ENCODE measurements at places on chromosomes 6 and 20.

- DNase-seq = no peak
These were observed 317.5 kb downstream of the UTRN start for GRCh38 chr6:144602523-144603180.

GRCh38 chr6:111978532-111979149, 75.3 kb upstream of the CCN6 start:
- DNase-seq = no peak

DNA sequence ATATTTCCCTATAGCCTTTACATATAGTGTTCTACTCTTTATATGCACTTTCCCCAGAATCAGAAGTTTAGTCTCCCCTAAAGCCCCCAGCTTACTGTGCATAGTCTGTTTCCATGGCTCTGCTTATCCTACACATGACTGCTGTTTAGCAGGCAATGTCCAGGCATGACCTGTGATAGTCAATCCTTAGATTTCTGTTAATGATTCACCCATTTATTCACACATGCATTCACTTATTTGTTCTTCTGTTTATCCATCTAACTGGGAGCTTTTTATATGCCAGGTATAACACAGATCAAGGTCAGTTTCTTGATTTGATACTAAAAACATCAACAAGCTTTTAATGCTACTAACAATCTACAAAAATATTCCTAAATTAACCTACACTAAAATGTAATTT, 300.8 kb downstream of the PHF3 start:
- no peak for DNase-seq

- DNase-seq = peak; percentile 67
These were observed 6.8 kb upstream of the ARMC2 start for GRCh38 chr6:108841377-108841855.

DNA sequence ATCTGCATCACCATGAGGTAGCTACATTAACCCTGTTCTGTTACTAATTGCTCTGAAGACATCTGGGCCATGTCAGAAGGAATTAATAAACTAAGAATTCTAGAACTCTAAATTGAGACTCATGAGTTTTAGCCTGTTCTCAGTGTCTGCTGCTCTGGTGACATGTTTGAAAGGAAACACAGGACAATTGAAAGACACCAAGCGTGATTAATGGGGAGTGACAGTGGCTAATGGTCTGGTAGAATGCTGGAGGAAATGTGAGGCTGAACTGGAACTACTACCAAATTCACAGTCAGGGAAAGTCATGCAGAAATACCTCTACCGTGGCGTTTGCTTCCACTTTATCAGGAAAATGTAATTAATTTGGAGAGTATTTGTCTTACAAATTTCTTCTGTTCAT, 140.0 kb downstream of the TBC1D7 start:
- peak; percentile 62 for DNase-seq

DNA sequence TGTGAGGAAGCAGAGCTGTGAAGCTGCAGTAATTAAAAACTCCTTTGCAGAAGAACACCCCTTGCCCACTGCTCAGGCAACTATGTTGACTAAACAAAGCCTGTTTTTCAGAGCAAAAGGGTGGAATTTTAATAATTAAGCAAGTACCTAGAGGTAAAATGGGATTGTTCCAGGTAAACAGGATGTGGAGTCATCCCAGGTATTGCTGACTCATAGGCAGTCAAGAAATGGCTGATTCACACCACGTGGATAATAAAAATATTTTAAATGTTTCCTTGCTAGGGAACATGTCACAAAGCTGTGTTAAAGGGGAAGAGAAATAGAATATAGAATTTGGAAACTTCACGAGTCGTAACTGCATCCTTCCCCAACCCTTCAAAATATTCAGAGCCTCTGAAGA, 491.8 kb downstream of the BTBD3 start:
- no peak for DNase-seq

DNA sequence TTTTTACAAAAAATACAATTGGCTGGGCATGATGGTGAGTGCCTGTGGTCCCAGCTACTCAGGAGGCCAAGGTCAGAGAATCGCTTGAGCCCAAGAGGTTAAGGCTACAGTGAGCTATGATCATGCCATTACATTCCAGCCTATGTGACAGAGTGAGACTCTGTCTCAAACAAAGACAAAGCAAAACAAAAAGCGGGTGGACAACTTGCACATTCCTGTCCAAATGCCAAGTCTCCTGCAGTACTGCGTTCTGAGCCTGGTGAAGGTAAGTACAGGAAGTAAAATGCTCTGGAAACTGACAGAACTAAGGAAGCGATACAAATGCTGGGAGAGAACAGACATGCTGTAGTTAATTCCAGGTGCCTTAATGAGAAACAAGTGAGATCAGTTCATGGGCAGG, 20.4 kb upstream of the TMEM242 start:
- no peak for DNase-seq

- no peak for DNase-seq
These were observed 390.9 kb upstream of the SULF2 start for GRCh38 chr20:48176139-48176538.

- DNase-seq = no peak
These were observed 406.6 kb upstream of the IRAK1BP1 start for GRCh38 chr6:78460711-78461110.

GRCh38 chr6:10369896-10370295, 45.0 kb downstream of the TFAP2A start:
- no peak for DNase-seq

GRCh38 chr6:41277605-41278004, 8.9 kb downstream of the TREM1 start:
- no peak for DNase-seq

- no peak for DNase-seq
These were observed 203.1 kb downstream of the ASCC3 start for GRCh38 chr6:100678027-100678426.

DNA sequence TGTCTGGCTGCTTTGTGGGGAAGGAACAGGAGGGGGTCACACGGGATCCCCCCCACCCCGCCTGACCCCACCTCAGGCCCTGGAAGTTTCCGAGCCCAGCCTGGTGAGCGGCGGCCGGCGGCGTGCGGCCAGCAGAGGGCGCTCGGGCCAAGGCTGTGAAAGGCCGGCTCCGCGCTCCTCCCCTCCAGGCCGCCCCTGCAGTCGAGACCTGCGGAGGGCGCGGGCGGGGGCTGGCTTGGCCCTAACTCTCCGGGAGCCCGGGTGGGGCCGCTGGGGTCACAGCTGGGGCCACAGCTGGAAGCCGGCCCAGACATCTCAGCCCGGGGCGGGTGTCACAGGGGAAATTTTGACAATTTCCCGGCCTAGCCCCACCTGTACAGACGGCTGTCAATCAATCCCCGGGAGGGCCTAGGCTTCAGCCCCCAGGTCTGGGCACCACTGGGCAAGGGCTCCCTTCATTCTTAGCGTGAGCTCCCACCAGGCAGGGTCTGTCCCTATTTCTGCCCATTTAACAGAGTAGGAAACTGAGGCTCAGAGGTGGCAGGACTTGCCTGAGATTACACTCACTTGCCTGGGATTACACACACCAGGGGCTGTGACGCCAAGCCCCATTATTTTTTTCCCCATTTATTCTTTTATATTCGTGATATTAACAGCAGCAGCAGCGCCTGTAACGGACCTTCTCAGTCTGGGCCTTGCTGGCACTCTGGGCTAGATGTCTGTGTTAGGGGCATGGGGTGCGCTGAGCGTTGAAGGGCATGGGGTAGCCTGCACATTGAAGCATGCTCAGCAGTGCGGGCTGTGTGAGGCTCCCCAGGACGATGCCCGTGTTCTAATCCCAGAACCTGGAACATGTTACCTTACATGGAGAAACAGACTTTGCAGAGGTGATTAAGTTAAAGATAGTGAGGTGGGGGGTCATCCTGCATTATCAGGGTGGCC, 23.0 kb downstream of the ZBP1 start:
- DNase-seq = peak; percentile 62

DNA sequence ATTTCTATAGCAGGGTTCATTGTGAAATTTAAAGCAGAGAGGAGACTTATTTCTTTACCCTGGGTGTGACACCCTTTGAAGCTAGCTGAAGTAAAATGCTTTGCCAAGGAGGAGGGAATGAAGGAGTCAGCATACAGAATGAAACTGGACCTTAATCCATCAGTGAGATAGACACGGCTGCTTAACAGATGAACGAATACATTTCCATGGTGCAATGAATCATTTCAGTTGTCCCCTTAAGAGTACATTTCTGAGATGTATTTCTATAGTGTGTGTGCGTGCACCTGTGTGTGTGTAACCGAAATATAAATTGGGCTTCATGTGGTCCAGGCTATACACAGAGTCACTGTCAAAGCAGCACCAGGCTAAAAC, 73.8 kb upstream of the CD93 start:
- DNase-seq = no peak

DNA sequence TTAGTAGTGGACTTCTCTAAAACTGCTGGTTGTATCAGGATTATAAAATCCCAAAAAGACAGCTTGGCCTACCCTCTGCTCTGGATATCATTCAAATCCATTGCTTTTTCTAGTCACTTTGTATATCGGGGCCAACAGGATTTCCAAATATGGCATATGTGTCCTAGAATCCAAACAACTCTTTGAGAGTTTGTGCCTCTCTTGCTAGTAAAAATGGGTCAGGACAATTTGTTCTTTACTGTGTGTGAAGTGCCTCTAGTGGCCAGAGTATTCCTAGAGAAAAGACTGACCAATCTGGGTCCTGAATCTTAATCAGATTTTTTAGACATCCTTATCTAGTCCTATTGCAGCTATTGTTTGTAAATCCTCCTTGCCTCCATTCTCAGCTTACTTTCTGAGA, 33.5 kb upstream of the MANEA start:
- no peak for DNase-seq

GRCh38 chr6:100685747-100686146, 195.4 kb downstream of the ASCC3 start:
- no peak for DNase-seq

DNA sequence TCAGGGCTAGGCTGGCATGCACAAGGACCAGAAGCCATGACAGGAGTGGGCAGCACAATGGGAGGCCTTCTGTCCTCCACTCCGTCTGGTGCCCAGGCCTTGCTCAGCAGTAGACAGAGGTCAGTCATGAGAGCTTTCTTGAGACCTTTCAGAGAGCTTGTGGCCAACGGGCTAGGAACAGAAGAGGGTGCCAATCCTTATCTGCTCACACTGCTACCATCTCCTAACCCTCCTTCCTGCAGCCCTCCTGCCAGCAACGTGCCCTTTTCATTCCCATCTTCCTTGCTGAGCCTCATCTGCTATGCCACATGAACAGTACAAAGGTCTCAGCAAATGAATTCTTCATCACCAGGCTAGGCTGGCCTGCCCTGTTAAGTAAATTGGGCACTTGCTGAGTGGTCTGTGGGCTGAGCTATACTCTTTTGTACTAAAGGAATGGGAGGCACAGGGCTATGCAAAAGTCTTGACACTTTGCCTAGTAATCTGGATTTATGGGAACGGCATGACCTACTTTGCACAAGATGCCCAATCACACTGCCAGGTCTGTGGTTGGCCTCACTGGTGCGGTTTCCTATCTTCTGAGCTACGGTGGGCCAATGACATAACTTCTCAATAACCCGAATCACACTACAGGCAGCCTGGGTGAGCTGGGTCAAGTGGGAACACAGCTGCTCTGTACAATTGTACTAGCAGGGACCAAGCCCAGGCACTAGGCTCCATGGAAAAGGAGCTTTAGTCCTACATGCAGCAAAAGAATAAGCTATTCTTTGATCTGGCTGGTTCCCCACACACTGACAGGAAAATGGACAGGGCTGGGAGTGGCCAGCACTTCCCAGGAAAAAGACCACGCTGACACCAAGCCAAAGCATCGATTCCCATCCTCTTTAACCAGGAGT, 47.8 kb downstream of the ELOVL5 start:
- peak; percentile 35 for DNase-seq

DNA sequence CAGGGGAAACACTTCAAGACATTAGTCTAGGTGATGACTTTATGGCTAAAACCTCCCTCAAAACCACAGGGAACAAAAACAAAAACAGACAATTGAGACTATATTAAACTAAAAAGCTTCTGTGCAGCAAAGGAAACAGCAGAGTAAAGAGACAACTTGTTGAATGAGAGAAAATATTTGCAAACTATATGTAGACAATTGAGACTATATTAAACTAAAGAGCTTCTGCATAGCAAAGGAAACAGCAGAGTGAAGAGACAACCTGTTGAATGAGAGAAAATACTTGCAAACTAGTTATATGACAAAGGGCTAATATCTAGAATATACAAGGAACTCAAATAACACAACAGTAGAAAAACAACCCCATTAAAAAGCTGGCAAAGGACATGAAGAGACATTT, 136.4 kb downstream of the IBTK start:
- DNase-seq = no peak

GRCh38 chr6:157980288-157981131, 1.2 kb upstream of the SYNJ2 start:
- DNase-seq = peak; percentile 36

GRCh38 chr6:167056370-167056769, 57.2 kb downstream of the CEP43 start:
- peak; percentile 81 for DNase-seq

- peak; percentile 91 for DNase-seq
These were observed 3.9 kb upstream of the SOX4 start for GRCh38 chr6:21589352-21590345.

DNA sequence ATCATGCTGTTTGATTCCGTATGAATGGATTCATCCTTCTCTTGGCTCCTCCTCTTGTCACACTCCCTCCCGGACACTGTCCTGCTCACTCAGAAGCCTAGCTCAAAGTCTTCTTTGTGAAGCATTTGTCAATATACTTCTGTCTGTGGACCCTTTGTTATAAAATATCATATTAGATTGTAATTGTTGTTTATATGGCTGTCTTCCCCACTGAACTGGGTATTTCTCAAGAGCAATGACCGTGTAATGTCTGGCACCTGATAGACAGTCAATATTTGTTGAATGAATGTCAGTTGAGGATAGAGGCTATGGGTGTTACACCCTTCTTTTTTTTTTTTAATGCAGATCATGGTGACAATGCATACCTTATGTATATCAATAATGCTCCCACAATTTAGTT, 335.3 kb downstream of the SOX4 start:
- DNase-seq = no peak

DNA sequence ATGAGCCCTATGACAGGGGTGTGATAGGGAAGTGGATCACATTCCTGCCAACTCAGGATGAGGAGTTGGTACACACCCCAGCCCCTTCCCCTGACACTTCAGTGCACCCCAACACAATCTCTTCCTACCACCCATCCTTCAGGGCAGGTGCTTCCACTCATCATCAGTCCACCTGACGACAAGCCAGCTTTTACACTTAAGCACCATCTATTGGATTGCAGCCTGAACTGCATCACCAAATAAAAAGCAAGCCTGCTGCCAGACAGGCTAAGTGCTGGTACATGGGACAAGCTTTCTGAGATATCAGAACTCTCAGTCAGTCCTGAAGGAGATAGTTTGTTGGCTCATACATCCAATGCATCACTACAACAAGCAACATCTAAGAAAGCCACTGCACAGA, 69.0 kb upstream of the TMEM200A start:
- no peak for DNase-seq

Data from KBM-7 (cell line).